ENCODE measurements at places on chromosomes 13 and 19. TPM values are rescaled to one million over a fixed set of nuclear protein-coding genes. Genes with fewer than 3 reads are reported as not detected.

GRCh38 chr13:37263871-37264270 lies 158.4 kb upstream of the CSNK1A1L start:
- no peak for DNase-seq

- no peak for DNase-seq
Measured at GRCh38 chr19:2743099-2743498, 3.3 kb upstream of the SLC39A3 start.

DNA sequence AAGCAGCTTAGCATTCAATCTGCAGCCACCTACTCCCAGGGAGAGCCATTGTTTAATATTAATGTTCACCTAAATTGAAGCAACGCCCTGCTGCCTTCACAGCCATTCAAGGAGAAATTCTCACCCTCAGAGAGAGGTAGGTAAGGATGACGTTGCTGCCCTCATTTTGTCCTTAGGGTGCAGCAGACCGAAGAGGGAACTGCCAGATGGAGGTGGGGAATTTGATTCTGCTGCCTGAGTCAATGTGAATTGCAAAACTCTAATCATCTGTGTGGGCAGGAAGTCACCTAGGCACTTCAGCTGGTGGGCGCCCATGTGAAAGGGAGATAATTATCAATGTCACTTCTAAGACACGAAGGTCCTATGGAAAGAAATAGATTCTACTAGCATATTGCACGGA lies 503.4 kb downstream of the TBC1D4 start:
- DNase-seq: no peak

GRCh38 chr19:33365691-33366090 lies 7.8 kb upstream of the CEBPG start:
- DNase-seq: no peak

DNA sequence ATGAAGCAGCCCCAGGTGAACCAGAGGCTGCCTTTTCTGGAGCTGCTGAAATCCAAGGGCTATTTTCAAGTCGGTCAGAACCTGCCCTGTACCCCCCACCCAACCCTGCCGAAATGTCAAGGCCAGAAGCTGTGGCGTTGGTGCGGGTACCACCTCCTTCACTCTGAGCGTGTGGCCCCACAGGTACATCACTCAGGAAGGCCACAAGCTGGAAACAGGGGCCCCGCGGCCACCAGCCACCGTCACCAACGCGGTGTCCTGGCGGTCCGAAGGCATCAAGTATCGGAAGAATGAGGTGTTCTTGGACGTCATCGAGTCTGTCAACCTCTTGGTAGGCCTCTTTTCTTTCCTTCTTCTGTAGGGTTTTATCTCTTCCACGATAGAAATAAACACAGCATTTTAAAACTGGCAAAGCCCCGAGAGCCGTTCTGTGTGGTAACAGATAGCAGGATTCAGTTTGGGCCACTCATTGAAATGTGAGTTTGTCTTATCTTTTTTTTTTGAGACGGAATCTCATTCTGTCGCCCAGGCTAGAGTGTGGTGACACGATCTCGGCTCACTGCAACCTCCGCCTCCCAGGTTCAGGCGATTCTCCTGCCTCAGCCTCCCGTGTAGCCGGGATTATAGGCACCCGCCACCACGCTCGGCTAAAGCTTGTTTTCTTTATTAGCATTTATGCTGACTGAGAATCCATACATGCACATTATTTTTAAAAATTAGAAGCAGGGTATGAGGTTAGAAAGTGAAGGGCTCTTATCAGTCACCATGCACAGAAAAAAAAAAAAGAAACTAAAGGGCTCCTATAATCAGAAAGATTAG lies 11.3 kb downstream of the AP1M1 start:
- no peak for DNase-seq

DNA sequence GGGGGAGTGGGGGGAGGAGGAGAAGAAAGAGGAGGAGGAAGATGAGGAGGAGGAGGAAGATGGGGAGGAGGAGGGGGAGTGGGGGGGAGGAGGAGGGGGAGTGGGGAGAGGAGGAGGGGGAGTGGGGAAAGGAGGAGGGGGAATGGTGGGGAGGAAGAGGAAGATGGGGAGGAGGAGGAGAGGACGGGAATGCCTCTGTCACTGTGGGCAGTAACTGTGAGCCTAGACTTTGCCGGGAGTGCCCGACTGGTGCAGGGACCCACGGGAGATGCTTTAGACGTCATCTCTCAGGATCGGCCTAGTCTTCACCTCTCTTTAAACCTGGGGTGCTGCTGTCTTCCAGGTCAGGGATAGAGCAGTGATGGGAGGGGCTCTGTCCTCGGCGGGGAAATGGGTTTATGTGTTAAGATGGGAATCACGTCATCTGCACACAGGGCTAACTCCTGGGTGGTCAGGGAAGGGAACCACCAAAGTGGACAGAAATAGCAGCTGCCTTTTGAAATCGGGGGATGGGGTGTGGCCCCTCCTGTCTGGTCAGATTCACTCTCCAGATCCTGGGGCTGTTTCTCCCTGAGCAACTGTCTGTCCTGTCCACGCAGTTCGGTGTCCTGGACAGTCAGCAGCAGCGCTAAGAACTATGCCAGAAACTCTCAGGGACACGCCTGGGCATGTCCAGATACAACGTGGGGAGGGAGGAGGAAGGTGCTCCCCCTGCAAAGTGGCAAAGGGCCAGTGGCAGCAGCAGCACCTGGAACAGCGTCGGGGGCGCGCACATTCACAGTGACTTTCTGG lies 26.9 kb downstream of the GAS6 start:
- no peak for DNase-seq

GRCh38 chr13:53490752-53491151 lies 462.1 kb downstream of the OLFM4 start:
- DNase-seq: no peak

- DNase-seq: no peak
Measured at GRCh38 chr19:32692727-32693061, 1.1 kb downstream of the NUDT19 start.

DNA sequence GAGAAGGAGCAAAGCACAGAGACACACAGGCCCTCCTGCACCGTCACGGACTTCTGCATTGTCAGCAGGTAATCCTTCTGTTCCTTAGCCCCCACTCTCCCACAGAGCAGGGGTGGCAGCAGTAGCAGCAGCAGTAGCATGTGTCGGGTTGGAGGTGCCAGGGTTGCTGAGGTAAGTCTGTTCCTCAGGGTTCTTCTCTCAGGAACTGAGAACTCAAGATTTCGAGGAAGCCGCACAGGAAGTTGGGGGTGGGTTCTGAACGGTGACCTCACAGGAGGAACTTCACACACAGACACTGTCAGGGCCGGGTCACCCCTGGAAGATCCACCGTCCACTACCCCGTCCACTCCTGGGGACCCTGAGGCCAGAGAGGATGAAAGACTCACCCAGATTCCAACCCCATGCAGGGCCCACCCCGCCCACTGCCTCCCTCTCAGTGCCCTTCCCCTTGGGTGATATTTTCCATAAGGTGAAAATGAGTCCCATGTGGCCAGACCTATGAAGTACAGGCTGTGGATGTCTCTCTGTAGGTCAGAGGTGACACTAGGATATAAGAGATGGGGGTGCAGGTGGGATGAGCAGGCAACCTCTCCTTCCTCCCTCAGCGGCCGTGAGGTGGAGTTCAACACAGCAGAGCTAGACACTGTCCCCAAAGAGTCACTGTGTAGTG lies at the start of gene SIGLEC12:
SIGLEC12 (minus strand) TSS at position 207 of the 670 bp plus-strand sequence; CDS start at position 140, 67 bp downstream.
- DNase-seq: peak; percentile 18

GRCh38 chr13:28792992-28793391 lies 27.1 kb upstream of the MTUS2 start:
- no peak for DNase-seq

- DNase-seq: peak; percentile 93
Measured at GRCh38 chr19:7337380-7338194, 11.2 kb upstream of the ARHGEF18 start.

DNA sequence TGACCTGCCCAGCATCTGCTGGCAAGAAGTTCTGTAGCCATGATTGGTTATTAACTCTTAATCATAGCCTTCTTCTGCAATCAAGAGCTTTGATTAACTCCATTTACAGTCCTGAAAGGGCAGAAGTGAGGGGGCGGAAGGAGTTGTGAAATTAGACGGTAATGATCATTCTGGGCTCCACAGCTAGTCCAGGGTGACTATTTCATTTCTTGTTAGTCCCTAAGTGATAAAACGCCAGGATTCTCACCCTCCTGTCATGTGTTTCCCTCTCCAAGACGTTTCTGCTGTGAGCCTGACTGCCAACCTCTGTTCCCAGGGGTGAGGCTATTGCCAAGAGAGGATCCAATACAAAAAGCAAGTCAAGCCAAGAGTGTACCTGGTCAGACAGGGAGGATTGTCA lies 155.9 kb upstream of the IPO5 start:
- no peak for DNase-seq

GRCh38 chr19:51676566-51677083 lies 16.5 kb upstream of the SPACA6 start:
- no peak for DNase-seq

DNA sequence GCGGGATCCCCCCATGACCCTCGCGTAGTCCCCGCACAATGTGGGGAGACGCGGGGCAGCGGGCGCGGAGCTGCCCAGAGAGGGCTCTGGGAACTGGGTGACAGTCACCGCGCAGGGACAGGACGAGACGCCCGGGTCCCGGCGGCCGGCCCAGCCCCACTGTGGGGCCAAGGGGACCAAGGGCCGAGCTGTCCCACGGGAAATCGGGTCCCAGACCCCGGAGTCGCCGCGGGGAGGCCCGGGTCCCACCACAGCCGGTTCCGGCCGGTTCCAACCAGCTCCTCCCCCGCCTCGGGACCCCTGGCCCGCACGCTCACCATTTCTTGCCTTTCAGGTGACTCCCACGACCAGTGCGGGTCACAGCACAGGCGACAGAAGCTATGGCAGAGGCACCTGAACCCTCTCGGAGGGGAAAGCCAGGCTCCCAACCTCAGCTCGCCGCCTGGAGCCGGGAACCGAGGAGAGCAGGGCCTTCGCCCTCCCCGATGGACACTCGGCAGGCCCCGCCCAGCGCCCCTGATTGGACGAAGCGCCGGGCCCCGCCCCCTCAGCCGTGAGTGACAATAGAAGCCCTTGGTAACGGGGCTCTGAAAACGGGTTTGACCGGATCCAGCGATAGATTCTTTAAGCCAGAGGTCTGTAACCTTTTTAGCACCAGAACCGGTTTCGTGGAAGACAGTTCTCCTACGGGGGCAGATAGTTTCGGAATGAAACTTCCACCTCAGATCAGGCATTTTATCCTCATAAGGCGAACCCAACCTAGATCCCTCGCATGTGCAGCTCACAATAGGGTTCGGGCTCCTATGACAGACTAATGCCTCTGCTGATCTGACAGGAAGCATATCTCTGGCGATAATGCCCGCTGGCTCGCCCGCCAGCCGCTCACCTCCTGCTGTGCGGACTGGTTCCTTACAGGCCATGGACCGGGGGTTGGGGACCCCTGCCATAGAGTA lies at the start of gene ZNF433:
ZNF433 (minus strand) TSS at position 460 of the 953 bp plus-strand sequence; CDS start at position 320, 140 bp downstream.
- peak; percentile 72 for DNase-seq

GRCh38 chr19:46412650-46413261 lies 608 bp downstream of the CCDC8 start:
- no peak for DNase-seq

GRCh38 chr19:30778961-30779715 lies 407.0 kb downstream of the ZNF536 start:
- DNase-seq: no peak

DNA sequence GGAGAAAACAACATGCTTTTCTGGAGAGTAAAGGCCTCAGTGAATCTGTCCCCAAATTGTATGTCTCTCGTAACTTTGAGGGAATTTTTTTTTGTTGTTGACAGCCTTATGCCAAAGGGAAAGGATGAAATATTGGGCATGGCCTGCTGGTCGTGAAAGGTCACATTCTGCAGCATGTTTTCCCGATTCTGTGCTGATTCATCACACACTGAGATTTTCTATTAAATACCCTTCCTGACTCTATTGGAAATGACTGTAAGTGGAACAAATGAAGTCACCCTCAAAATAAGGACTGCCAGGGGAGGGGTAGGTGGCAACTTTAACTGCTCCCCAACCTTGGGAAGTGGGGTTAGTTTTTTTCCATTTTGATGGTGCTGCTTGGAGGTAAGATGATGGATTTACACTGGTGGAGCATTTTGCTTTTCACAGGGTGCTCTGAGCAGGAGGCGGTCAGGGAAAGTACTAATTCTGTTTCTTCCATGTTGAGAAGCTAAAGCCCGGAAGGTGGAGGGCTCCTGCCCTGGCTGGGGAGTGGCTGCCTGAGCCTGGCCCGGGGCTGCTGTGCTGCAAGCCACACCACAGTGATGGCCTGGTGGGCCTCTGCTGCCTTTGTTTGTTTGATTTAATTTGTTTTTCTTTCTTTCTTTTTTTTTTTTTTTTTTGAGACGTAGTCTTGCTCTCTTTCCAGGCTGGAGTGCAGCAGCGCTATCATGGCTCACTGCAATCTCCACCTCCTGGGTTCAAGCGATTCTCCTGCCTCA lies 116.8 kb upstream of the SPATA13 start:
- no peak for DNase-seq

- no peak for DNase-seq
Measured at GRCh38 chr13:29457299-29457698, 138.2 kb downstream of the SLC7A1 start.

DNA sequence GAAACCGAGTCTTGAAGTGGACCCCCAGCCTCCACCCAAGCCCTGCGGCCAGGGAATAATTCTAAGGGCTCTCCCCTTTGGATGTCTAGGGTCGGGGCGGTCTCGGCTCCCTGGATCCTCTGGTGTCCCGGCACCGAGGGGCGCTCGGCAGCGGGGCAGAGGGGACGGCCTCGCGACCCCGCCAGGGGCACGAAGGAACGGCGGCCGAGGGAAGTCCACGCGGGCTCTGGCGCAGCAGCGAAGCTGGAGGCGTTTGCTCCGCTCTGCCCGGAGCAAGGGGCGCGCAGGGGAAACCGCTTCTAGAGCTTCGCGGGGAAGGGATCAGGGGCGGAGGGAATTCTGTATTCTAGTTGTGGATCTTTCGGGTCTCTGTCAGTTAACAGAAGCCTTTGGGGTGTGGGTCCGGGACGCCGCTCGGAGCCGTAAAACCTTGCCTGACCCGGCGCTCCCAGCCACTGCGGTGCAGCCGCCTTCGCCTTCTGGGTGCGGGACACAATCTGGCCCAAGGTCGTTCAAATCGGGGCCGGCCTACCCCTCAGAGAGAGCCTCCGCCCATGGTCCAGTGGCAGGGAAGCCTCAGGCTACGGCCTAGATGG lies 118.2 kb downstream of the KCNRG start:
- DNase-seq: no peak

- DNase-seq: no peak
Measured at GRCh38 chr13:25494698-25495411, 123.1 kb downstream of the ATP8A2 start.

Gene PEAK3
- polyA plus RNA-seq: 1.0 TPM

Gene EXOC3L2
- not detected for polyA plus RNA-seq

Gene CEACAM16
- polyA plus RNA-seq: not detected

Gene KCTD12
- polyA plus RNA-seq: 0.20 TPM

Gene S1PR2
- polyA plus RNA-seq: 0.14 TPM

Gene B3GNT3
- not detected for polyA plus RNA-seq

Gene JAK3
- 56.8 TPM for polyA plus RNA-seq

Gene CTXN1
- not detected for polyA plus RNA-seq

Gene BRD4
- 51.9 TPM for polyA plus RNA-seq
